AG04449 (cell line): ENCODE measurements at places on chromosomes 3 and 15.

DNA sequence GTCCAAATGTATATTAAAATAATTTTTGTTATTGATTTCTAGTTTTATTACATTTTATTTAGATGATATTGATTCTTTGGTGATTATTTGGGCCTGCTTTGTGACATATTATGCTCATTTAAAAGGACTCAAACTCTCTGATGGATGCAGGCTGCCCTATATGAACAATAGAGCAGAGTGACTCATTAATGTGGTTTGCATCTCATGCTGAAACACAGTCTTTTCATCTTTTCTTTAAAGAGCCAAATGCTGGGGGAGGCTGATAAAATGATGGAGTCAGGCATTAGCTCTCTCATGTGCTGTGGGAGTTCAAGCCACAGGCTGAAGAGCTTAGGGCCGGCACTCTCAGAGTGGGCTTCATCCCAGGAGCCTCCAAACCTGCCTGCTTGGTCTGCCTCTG lies 7.2 kb downstream of the PLA1A start:
- no peak for DNase-seq

DNA sequence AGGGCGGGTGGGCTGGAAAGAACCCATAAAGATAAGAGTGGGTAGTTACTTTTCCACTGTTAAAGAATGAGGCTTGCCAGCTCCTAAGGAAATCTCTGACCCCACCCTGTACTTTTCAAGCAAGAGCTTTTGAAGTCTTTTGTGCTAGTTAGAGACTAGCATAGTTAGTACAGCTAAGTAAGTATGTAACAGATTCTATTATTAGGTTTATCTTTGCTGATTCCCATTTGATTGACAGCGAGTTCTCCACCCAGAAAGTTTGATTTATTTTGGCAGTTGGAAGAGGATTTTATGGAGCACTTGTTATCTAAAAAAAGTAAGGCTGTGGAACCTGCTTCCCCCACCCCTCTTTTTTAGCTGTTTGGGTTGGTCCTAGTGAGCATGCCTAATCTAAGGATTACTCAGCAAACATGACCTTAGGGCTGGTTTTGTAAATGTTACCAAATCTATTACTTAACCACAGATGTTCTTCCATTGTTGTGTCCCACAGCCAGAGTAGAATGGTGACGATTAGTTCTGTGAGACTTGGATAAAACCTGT lies 57.6 kb downstream of the FNDC3B start:
- DNase-seq: no peak

GRCh38 chr3:172280406-172281051 lies 167.7 kb downstream of the GHSR start:
- DNase-seq: peak; percentile 67

- DNase-seq: no peak
Observed at GRCh38 chr15:61344293-61344692, 115.2 kb upstream of the RORA start.

- DNase-seq: peak; percentile 59
Observed at GRCh38 chr15:52427804-52428203, 100.9 kb downstream of the MYO5A start.
